ENCODE measurements at places on chromosomes 5 and 9. TPM values are rescaled to one million over a fixed set of nuclear protein-coding genes. Genes with fewer than 3 reads are reported as not detected.

The COX7C gene
- total RNA-seq: 343 TPM

DNA sequence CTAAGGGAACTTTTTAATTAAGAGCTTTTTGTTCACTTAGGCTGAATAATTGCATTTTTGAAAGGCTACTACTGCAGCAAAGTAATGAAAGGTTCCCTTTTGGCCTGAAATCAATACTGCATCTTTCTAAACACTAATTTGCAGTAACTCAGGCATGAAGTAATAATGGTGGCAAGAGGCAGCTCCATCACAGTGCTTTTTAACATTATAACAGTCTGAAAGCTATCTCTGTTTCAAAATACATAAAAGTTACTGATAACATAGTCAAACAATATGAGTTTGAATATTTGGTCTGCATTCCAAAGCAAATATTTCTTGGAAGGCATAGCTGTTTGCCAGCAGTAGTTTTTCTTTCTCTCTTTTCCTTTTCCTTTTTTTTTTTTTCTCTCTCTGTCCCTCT is 113.4 kb downstream of the FBN2 start:
- DNase-seq: no peak

The GFI1B gene
- total RNA-seq: not detected

GRCh38 chr5:32942225-32942989 is 231.3 kb downstream of the NPR3 start:
- no peak for DNase-seq

GRCh38 chr5:168947212-168947868 is 353.6 kb downstream of the SLIT3 start:
- DNase-seq: no peak

The C8G gene
- 1.4 TPM for total RNA-seq

GRCh38 chr5:776862-777711 is 7.4 kb downstream of the ZDHHC11B start:
- DNase-seq: peak; percentile 84

- no peak for DNase-seq
Measured at GRCh38 chr9:69622676-69623075, 49.5 kb downstream of the APBA1 start.

The SYNPO gene
- 218 TPM for total RNA-seq

DNA sequence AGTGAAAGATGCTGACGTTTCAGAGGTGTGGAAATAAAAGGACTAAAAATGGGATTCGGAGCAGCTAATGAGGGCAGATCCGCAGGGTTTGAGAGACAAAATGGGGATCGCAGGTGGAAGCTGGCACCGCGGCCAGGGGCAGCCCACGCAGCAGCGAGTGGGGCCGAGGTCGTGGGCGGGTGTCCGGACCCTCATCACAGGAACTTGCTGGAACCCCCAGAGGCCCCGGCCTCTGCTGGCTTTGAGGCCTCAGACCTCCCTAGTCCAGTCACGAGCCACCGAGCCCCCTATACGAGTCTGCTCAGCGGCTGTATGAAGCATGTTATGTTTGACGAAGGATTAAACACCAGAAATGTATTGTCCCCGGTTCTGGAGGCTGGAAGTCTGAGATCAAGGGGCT is 45.8 kb upstream of the FCN1 start:
- peak; percentile 51 for DNase-seq

DNA sequence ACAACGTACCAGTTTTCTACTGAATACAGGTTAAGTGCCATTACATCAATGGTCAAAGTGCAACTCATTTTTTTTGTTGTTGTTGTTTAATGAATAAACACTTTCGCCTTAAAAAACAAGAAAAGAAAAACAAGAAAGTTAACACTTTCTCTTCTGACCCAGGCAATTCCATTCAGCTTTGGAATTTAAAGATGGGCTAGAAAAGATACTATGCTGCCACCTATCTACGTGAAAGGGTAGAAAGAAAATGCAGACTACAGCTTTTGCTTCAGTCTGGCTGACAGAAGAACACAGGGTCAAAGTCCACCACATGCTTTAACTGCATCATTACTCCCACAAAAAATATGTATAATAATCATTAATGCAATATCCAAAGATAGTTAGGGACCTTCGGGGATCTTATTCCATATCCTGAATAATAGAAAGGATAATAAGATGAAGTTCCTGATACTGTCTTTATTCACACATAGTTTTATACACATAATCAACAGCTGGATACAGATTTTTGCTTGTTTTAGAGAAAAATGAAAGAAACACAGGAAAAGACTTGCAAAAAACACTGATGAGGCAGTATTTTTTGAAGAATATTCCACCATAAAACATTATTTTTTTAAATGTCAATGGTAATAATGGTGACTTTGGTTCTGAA is 40.4 kb downstream of the ZDHHC21 start:
- DNase-seq: no peak

GRCh38 chr9:85036496-85036895 is 367.0 kb downstream of the NTRK2 start:
- DNase-seq: no peak

The ZDHHC11 gene
- total RNA-seq: 29.1 TPM

The ZNF883 gene
- 2.1 TPM for total RNA-seq

DNA sequence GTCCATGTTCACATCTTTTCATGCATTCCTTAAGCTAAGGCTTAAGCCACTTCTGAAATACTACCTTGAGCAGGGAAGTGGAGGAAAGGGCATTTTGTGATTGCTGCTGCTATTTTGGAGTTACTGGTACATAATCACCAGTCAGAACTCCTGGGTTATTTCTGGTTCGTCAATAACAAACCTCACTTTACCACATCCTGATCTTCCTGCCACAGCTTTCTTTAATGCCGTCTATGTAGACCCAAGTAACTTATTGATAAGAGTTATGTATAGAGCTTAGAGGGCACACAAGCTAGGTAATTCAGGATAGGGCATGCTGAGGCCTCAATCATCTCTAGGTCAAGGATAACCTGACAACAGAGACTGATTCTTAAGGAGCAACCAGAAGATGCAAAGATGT is 120.7 kb downstream of the DOCK8 start:
- DNase-seq: no peak

Data from posterior vena cava (tissue), 2 donors.